ENCODE measurements at places on chromosomes 12 and 14.

- no peak for DNase-seq
Measured at GRCh38 chr12:65895759-65896656, 71.7 kb downstream of the HMGA2 start.

- DNase-seq, result peak; percentile 57
Measured at GRCh38 chr12:104108755-104109445, 29.1 kb downstream of the NFYB start.

DNA sequence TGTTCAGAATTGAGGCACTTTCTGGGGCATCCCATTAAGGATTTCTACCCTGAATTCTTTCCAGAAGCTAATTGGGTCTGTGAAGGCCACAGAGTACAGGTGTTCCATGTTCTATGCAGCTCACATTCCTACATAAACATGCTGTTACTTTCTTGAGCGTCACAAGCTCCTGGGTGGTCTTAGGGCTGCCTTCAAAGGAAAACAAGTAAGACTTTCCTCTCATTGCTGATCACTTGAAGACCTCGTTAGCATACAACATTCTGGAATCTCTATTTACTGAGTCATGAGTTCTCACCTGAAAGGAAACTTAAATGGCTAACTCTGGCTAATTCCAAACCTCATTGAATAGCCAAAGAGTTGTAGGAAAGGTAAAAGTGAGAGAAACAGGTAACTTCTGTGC, 63.0 kb upstream of the HMGA2 start:
- DNase-seq, result no peak

GRCh38 chr14:72986857-72987256, 40.0 kb downstream of the ZFYVE1 start:
- no peak for DNase-seq

DNA sequence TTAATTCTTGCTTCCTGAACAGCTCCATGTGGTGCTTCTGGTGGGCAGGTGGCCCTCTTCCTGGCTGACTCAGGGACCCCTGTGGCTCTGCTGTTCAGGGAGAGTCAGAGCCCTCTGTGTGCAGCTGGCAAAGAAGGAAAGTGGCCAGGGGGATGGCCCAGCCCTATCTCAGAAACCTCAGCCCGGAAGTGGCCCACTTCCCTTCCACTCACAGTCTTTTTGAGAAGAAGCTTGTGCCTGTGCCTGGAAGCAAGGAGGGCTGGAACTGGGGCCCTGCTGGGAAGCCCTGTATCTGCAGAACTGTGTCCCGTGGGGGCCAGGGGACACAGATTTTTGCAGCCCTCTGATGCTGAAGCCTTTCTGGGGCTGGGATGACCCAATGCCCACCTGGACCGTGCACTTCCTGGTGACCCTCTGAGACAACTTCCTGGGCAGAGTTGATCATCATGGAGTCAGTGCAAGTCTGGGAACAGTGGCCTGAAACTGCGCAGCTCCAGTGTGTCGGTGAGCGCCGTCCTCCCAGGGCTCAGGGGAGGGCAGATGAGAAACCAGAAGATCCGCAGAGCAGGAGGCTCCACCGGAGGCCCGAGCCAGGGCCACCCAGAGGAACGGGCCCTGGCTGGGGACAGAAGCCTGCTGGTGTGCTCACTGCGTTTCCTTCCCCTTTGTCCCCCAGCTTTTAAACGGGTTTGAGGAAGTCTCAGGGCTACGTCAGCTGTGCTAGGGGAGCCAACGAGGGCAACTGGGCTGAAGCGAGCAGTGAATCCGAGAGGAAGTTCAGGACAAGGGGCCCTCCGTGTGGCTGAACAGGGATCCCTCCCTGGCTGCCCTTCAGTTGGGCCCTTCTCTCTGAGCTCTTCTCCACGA, 217.4 kb upstream of the RTL1 start:
- DNase-seq, result no peak

DNA sequence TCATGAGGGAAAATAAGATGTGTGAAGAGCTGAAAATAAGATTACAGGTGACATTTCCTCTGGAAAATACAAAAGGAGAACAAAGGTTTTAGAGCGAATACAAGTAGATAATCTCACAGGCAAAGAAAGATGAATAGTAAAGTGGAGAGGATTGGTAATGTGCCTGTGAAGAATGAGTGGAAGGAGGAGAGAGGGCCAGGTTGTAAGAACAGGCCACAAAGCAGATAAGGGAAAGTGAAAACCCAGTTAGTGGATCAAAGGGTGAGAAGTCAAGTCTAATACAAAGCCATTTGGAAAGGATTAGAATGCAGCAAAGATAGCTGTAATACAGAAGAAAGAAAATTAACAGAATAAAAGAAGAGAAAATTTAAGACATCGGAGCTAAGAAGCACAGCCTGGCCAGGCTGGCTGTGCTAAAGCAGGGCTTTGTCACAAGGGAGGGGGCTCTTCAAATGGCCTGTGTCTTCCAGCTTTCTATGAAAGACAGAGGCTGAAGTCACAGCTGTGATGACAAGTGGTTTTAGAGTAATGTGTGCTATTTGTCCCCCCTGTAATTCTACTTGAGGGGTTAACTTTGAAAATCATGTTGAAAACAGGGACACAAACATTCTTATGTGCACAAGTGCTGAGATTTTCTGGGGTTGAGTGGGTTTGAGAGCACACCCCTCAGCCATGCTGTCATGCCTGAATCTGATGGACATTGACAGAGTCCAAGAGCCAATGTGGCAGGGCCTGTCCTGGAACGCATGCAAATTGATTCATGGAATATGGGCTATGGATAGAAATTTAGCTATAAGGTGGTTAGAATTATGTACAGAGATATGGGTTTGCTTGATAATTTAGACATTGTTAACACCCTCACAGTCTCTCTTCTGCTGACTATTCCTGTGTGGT, 344.5 kb upstream of the NAV3 start:
- DNase-seq, result no peak

DNA sequence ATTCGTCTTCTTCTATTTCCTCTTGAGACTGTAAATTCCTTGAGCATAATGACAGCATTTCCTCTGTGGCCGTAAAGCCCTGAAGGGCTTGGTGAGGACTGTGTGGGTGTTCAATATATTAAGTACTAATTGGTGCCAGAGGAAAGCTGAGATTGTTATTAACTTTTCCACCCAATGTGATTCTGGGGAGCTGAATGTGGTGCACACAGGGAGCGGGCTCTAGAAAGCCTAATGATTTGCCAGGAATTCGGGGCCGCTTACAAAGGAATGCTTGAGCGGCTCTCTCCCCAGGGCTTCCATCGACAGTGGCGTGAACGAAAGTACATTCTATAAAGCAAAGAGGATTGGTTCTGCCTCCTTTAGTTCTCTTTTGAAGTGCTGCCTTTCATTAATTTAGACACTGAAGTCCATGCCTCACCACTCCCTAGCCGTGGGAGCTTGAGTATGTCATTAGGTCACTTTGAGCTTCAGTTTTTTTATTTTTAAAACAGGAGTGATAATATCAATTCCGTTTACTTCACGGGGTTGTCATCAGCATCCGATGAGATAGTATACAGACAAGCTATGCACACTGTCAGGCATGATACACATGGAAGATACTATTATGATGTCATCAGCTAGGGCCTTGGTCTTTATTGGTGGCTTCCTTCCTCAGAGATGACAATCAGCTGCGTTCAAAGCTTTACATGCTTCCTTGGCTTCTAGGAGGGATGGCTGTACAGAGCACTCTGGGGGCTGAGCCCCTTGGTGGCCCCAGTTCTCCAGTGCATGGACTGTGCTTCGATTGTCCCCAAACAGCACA, 11.0 kb upstream of the GSG1 start:
- no peak for DNase-seq

DNA sequence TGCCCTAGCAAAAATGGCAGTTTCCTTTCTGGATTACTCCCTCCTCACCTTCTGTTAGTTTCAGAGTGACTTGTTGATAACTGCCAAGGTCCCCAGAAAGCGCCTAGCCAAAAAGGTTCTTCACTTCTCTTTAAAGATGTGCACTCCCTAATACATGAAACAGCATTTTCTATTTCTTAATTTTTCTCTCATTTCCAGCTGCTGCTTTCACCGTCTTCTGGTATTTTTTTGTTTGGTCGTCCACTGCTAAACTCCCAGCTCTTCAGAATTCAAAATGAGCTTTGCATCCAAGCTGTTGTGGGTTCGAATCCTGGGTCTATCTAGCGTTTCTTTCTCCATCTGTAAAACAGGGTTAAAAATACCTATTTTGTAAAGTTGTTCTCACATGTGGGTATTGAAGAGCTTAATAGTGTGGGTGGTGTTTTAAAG, 397 bp upstream of the BORCS5 start:
- no peak for DNase-seq

DNA sequence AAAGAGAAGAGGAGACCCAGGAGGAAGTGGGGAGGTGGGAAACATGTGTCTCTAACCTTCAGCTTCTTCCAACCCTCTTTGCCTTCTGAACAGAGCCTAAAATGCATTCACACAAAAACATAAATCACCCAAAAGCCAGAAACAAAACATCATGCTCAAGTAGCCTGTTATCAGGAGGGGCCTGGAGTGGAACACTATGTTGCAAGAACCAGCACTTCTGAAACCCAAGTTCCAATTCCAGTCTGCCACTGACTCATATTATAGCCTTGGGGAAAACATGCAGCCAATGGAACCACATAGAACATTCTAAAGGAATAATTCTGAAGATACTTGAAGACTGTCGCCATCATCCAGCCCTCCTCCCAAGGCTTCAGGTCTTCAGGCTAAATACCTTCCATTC, 169.8 kb upstream of the PLXNC1 start:
- DNase-seq, result no peak

- no peak for DNase-seq
Measured at GRCh38 chr12:18888047-18888446, 150.1 kb downstream of the CAPZA3 start.

DNA sequence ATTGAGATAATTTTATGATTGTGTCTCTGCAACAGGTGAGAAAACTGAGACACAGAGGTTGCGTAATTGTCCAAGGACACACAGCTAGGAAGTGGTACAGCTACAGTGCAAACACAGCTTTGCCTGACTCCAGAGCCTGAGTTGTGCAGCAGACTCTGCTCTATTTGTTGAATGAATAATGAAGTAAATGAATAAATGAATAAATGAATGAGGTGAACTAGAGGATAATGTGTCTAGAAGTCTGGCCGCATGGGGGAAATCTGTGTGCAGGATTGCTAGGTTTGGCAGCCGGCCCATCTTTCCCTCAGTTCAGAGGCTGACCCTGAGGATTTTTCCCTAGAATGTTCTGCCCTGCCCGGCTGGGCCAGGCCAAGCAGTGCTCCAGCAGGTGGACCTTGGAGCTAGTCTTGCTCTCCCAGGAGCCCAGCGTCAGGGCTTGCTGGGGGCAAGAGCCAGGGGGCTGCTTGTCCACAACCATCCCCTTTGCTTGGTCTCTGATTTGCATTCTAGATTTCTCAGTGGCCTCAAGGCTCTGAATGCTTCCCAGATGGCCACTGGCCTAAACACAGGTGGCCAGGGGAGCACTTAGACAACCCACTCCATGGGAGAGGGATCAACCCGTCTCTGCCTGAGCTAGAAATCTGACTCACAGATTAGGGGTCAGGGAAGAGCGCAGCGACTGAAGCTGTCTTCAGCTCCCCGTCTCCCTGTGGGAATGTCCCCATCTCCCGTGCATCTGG, 225.2 kb downstream of the C12orf75 start:
- DNase-seq, result no peak

DNA sequence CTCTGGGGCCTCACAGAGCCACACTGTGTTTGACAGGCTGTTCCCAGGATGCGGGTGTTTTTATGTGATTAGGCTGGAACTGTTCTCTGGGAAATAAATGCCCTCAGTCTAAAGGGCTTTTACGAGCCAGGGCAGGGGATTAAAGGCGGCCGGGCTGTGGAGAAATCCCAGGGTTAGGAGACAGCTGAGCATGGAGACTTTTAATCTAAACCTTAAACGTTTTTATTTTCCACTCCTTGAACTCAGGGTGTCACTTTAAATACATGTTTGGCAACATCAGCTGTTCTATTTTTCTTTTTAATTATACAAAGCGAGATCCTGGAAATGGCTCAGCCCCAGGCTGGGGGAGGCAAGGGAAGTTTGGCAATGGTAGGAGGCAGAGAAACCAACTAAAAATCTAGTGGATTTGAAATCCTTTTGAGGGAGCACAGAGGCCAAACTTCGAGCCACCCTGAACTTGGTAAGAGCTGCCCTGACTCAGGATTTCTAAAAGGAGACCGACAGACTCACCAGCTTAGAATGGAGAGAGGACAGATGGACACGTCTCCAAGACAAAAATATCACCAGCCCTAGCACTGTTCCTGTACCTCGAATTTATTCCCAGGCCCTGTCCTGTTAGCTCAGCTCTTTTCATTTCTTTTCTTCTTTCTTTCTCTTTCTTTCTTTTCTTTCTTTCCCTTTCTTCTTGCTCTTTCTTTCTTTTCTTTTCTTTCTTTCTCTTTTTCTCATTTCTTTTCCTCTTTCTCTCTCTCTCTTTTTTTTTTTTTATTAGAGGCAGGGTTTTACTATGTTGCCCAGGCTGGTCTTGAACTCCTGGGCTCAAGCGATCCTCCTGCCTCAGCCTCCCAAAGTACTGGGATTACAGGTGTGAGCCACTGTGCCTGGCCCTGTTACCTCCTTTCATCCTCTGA, 15.8 kb upstream of the ORAI1 start:
- no peak for DNase-seq

DNA sequence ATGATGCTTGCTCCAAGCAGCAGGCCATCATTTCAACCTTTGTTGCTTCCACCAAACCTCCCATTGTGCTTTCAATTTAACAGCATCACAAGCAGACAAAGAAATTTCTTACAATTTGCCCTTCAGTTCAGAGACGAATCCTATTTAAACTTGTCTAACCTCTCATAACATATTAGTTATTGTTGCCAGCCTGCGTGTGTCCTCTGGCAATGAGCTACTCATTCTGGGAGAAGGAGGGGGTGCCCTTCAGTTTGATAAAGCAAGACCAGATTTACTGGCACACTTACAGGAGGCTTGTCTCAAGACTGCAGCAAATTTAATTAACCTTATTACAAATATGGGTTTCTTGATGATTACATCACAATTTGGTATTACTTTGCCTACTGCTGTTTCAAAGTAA, 203.6 kb upstream of the SOX5 start:
- no peak for DNase-seq

DNA sequence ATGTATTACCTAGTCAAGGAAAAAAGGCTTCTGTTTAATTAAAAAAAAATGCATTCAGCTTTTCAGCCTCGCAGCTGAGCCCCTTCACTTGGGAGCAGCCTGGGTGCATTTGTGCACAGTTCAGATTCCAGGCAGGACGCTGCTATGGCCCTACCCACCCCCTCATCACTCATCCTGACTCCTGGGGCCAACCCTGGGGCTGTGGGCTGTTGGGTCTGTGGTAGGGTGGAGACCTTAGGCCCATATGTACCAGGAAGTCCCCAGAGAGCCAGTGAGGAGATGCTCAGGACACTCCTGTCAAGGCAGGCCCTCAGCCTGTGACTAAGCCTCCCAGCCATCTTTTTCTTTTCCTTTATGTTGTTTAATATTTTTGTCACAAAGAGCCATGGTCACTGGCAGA, 9.3 kb upstream of the CDCA4 start:
- no peak for DNase-seq

Data from GM20000 (cell line).